ENCODE measurements at places on chromosomes 3 and 15.

DNA sequence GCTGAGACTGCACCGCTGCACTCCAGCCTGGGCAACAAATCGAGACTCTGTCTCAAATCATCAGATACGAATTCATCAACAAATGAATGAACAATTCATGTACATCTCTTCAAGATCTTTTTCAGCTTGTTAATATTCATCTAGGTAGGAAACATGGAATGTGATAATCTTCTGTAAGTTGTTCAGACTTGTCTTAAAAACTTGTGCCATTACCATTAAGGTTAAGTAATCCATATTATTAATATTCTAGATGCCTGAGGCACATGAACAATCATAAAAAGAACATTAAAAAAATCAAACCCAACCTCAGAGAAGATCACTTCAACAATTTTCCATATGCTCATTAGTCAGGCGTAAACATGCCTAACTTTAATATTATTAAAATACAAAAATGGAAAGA is 36.2 kb downstream of the CHSY1 start:
- DNase-seq = no peak

DNA sequence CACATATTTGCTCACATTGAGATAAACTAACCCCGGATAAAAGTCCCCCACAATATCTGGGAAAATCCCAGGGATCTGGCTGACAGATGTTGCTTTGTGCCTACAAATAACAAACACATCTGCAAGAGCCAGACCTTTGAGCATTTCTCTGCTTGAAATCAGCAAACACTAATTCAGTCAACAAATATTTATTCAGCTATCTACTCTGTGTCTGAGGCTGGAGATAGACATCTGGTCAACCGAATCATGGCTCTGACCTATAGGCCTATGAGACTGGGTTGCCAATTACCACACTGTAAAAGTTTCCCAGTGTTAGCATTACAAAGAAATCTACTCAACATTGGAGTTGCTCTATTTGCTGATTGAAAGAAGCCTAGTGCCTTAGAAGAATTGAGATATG is 201.1 kb upstream of the CADPS start:
- no peak for DNase-seq

DNA sequence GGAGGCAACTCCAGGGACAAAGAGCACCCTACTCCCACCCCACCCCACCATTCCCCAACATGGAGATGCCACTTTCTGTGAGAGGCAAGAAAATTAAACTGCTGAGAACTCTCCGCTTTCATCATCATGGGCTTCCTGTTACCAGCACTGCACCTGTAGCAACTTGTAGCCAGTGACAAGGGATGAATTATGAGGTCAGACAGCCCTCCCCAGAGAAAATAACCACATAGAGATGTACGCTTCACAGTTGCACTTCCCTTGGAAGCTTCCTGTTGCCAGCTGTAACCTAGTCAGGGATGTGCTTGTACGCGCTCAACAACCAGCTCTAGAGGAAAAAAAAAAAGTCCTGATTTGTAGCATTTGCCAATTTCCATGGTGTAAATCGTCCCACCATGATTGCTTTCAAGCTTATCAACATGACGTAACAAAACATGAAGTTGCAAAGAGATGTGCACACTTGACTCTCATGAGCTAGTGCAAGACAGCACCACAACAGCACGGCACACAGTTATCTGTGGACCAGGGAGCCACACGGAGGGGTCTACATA is 145.4 kb downstream of the RAB11A start:
- DNase-seq = no peak

DNA sequence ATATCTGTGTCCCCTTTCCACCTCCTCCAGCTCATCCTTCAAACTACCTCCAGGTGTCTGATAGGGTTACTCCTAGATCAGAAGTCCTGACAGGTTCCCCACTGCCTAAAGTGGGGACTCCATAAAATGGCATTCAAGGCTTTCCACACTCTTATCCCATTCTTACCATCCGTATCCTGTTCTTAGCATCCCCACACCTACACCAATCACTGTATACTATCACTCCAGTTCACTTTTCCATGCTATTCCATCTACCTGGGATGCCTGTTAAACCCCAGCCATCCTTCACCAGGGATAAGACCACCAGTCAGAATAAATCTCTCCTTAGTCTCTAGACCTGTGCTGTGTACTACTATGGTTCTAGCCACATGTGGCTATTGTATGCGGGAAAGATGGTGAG is 19.1 kb downstream of the SSR3 start:
- DNase-seq = no peak

DNA sequence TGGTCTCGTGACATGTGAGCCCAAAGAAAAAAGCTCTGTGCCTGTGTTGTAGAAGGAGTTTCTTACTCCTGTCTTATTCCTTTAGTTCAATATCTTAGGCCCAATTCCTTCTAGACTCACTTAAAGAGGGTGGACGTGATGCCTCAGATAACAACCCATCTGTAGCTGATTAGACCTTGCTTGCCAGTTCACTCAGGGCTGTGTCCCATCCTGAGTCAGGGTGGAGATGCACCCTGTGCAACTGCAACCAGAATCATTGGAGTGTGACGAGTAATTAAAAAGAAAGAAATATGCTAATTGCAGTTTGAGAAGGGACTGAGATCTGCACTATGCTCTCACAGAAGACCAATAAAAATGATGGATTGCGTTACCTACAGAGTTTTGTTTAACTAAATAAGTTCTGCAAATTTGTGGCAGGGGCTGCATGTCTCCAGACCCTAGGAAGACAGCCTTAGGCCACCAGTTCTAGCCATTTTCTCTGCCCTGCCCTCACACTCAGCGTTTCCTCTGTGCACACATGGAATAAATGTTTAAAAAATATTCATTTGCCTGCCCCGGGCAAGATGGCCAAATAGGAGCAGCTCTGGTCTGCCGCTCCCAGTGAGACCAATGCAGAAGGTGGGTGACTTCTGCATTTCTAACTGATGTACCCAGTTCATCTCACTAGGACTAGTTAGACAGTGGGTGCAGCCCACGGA is 83.0 kb downstream of the MOBP start:
- no peak for DNase-seq

DNA sequence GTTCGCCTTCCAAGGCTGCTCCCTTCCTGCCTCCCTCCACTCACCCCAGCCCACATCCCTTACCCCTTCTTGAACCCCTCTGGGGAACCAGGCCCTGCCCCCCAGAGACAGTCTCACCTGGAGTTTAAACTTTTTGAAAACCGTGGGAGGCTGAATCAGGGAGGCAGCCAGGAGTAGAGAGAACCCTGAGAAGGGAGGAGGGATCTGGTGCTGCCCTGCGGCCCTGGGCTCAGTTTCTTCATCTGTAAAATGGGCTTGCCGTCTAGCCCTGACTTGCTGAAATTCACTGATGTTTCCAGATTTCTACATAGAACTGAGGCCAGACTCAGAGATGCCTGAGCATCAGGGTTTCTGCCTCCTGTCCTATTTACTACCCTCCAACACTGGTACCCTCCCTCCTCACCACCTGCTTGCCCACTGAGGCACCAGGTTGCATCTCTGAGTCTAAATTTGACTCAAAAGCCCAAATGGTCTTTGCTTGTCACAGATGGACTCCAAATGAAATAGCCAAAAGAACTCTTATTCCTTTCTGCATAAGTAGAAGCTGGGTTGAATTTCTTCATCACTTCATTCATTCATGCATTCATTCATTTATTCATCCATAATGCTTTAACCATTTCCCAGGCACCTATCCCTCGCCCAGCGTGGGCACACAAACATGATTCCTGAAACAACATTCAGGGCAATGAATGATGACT is 11.9 kb upstream of the STRA6 start:
- DNase-seq = no peak

GRCh38 chr15:69897471-69898237 is 200.1 kb downstream of the TLE3 start:
- no peak for DNase-seq

GRCh38 chr3:52633786-52634185 is 51.9 kb downstream of the PBRM1 start:
- DNase-seq = no peak

DNA sequence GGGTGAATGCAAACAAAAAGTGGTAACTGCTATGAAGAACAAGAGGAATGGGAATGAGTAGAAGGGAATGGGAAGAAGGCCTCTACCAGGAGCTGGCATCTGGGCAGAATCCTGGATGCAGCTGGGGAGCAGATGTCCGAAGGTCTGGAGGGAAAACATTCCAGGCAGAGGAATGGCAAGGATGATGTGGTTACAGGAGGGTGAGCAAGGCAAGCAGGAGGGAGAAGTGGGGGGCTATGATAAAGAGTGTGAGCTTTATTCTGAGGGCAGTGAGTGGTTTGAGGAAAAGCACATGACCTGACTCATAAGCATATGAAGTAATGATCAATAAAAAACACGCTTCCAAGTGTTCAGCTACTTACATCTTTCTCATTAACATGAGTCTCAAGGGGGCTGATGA is 17.1 kb downstream of the SKIC8 start:
- DNase-seq = no peak

- DNase-seq = no peak
Measured at GRCh38 chr15:50113187-50113505, 5.9 kb downstream of the ATP8B4 start.

GRCh38 chr3:186469525-186469924 is 74.7 kb downstream of the CRYGS start:
- no peak for DNase-seq

- DNase-seq = no peak
Measured at GRCh38 chr3:130354430-130354829, 9.0 kb downstream of the COL6A5 start.

GRCh38 chr15:39283531-39283930 is 297.3 kb upstream of the THBS1 start:
- DNase-seq = no peak

DNA sequence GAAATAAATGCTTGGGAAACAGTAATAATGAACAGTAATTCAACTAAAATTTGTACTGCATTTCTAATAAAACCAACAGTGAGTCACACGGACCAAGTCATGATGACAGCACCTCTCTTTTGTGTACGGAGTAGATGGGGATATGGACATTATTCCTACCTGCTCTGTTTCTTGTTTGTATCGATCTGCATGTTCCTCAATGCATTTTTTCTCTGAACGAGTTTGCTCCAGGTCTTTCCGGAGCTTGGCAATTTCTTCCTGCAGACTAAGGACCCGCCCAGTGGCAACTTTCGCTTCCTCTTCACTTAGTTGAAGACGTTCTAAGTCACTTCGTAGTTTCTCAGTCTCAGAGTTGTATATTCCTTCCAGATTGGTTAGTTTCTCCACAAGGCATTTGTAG is 74.4 kb upstream of the MYO5C start:
- no peak for DNase-seq

DNA sequence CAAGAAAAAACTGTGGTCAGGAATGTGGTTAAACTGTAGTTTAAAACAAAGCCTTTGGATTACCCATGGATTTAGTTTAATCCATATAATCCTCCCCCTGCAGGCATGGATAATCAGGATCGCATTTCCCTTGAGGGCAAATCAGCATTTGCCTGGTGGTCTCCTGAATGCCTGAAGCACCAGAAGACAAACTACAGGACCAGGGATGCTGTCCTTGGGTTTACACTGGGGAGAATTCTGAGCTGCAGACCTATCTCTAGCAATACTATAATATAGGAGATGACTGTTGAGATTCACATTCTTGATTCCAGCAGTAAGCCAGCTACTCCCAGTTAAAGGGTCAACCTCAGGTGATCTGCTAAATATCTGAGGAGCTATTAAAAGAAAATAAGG is 10.6 kb downstream of the PIK3CB start:
- no peak for DNase-seq

Measured in posterior vena cava (tissue), 2 donors.